ENCODE measurements at places on chromosomes 12 and 14.

DNA sequence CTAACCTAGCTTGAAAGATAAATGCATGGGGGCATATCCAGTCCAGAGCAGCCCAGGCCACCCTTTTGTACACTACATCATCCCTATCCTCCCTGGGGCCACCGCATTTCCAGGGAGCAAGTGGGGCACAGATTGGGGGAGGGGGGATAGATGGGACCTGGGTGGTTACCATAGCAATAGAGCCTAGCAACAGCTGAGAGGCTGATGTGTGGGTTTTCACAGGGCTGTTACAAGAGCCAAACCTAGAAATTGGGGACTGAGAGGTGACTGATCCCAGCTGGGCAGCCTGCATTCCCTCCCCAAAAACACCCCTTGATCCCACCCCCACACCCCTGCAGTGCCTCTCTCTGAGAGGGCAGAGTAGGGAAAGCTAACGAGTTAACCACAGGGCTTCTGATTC is 3.7 kb upstream of the ZNF384 start:
- no peak for DNase-seq

GRCh38 chr12:6977653-6978052 is 6.9 kb downstream of the EMG1 start:
- no peak for DNase-seq

DNA sequence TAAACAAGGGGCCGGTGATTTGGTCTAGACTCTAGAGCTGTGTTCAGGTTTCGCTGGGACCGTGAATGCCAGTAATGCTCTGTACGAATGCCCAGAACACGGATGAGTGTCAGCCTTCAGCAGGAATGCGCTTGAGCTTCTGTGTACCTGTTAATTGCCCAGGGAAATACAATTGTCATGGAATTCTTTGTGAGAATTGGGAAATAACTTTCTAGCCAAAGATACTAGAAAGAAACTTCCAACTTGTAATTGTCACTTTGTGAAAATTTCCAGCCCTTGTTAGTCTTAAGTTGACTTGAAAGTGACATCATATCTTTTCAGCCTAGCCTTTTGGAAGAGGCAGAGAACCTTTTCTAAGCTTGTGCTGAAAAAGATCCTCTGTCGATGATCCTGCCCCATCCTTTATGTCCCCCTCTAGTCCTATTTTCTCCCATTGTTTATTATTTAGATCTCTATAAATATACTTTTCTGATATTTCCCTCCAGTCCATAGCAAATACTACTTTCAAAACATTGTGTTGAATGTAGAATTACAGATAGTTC is 2.7 kb downstream of the CHST11 start:
- DNase-seq: no peak

GRCh38 chr14:82854131-82854530 is 1320.5 kb upstream of the SEL1L start:
- DNase-seq: no peak

- DNase-seq: no peak
Measured at GRCh38 chr12:67697967-67698366, 49.4 kb downstream of the DYRK2 start.

GRCh38 chr12:93645702-93646101 is 31.5 kb upstream of the CRADD start:
- no peak for DNase-seq

GRCh38 chr14:68506645-68507419 is 286.0 kb downstream of the ZFP36L1 start:
- DNase-seq: peak; percentile 30

DNA sequence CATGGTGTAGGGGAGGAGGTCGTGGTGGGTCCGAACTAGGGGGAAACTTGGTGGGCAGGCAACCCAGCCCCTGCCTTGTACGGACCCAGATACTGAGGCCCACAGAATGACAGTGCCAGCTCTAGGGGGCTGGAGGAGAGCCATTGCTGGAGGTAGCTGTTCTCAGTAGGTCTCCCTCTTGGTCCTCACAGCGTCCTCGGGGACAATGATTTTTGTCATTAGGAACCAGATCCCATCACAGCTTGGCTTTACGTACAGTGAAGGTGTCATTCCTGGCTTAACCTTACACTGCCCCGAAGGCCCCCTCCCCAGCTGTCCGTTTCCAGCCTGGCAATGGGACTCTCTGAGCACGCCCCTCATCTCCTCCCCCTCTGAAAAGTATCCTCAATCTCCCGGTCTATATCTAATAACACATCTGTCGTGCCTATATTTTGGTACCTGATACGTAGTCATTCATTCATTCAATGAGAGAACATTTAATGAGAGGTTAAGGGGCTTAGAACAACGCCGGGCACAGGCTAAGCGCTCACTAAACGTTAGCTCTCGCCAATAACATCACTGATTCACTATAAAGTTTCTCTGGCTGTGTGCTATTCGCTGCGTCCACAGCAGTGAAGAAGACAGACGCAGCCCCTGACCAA is 597 bp upstream of the DYNC1H1 start:
- DNase-seq: no peak

GRCh38 chr14:102316338-102316742 is 3.2 kb upstream of the ZNF839 start:
- DNase-seq: peak; percentile 65

- DNase-seq: peak; percentile 14
Measured at GRCh38 chr14:54781080-54781479, 121.5 kb downstream of the GCH1 start.

GRCh38 chr12:4496145-4496838 is 42.4 kb upstream of the RAD51AP1 start:
- no peak for DNase-seq

DNA sequence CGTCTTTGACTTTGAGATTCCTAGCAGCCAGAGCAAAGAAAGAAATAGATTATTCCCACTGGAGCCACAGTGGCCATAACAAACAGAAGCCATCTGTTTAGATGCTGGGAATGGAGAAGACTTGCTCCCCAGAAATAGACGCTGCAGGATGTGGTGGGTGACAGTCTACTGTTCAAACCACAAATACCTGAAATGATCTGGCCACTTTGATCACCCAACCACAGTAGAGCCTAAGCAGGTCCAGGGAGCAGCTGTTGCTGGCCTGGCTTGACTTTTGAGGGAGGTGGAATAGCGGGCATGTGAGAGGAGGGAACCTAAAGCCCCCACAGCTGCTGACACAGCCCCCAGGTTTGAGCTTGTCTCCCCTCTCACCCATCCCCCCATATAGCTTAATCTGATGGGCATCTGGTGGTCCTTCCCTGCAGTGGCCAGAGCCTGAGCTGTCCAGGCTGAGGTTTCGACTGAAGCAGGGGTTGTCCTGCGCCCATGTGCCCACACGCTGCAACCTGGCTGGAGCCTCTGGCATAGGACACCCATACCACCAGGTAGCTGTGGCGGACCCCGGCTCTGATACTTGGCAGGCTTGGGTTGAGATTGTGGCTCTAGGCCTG is 38.7 kb downstream of the SH2B3 start:
- DNase-seq: peak; percentile 57

DNA sequence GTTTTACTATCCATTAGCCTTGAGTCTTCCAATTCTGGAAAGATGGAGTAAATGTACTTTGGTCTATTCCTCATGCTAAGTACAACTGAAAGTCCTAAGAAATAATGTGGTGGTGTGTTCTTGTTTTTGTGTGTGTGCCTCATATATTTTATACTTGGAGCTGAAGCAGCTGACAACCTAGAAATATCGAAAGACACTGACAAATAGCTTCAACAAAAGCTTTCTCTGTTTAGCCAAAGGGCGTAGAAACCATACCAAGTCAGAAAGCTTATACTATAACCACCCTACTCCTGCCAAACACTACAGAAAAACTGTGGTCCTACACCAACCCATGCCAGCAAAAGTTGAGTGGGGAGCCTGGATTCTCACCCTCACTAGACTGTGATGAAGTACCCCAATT is 188.4 kb downstream of the GPHN start:
- DNase-seq: no peak

GRCh38 chr12:109795023-109795422 is 38.2 kb downstream of the TRPV4 start:
- no peak for DNase-seq

DNA sequence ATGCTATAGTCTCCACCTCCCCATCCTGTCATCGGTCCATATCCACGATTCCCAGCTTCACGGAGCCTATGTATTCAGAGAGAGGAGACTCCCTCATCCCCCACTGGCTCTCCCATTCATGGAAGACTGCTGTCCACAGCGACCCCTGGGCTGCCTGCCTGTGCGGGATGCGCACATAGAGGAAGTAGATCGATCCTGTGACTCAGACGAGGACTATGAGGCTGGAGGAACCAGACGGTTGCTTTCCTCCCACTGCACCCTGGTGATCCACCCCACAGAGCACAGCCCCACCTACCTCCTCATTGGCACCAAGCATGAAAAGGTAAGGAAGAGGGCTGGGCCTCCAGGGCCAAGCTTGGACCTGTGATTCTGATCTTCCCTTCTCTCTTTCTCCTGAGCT is 24.4 kb downstream of the PIGH start:
- no peak for DNase-seq

DNA sequence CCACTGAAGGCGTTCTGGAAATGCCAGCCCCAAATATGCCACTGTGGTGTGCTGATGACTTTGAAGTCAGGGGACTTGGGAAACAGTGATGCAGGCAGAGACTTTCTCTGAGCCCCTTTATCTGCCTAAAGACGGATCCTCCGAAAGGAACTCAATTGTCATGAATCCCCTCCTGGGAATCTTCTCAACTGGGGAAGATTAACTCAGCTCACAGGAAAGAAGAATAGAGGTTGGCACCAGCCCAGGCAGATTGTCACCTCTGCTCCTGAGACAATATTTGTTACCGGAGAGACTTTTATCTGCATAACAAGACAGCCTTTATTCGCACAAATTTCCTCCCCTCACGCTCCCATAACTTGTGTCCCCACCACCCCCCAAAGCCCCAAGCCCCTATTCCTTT is 414.4 kb downstream of the FUT8 start:
- no peak for DNase-seq

- DNase-seq: no peak
Measured at GRCh38 chr12:93818488-93819049, 141.4 kb downstream of the CRADD start.

- peak; percentile 68 for DNase-seq
Measured at GRCh38 chr14:70808416-70809224, 693 bp downstream of the MAP3K9 start.

DNA sequence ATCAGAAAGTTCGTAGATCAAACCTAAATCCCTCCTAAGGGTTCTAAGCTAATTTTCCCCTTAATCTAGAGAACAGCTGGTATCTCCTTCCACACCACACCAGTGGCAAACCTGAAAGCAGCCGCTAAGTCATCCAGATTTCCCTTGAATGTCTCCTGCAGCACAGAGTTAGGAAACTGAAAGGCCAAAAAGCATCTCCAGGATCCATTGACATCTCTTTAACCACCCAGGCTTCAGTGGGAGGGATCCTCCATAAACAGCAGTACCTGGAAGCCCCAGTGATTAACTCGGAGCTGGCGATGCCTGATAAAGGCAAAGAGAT is 47.6 kb downstream of the CRACR2A start:
- DNase-seq: no peak

DNA sequence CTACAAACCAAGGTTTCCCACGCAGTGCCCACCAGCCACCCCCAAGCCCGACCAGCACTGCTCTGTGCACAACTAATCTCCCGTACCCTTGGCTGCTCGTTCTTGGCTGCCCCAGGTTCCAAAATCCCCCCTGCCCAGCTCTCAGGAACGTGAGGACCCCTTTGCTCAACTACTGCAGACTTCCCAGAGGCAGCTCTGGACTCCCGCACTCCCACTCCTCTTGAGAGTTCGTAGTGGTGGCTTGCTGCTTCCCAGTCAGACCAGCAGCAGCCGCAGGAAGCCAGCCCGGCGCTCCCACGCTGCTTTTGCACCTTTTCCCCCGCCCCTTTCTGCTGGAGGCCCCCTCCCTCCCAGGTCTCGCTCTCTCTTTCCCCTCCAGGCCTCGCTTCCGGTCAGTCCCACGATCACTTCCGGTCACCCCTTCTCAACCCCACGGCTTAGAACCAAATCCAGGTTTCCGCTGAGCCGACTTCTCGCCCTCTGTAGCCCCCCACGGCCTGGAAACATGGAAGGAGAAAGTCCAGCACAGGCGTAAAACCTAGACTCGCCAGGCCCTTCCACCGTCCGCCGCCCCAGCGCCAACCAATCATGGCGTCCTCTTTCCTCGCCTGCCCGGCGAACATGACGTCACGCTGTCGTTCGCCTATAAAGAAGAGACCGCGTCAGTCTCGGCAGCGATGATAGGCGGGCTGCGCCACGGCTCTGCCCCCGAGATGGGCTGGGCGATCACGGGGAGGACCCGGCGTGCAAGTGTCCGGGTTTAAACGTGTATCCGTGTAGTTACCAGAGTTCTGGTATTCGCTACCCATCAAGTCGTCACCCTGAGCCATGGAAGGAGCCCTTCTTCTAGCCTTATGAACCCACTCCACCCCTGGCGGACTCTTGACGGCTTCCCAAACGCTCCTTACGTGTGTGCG is at the start of gene TFCP2:
TFCP2 (minus strand) TSS at position 621 of the 917 bp plus-strand sequence. CDS start 713 bp downstream, outside the sequence.
- peak; percentile 97 for DNase-seq

GRCh38 chr12:60494244-60494643 is 898.4 kb downstream of the SLC16A7 start:
- DNase-seq: no peak

DNA sequence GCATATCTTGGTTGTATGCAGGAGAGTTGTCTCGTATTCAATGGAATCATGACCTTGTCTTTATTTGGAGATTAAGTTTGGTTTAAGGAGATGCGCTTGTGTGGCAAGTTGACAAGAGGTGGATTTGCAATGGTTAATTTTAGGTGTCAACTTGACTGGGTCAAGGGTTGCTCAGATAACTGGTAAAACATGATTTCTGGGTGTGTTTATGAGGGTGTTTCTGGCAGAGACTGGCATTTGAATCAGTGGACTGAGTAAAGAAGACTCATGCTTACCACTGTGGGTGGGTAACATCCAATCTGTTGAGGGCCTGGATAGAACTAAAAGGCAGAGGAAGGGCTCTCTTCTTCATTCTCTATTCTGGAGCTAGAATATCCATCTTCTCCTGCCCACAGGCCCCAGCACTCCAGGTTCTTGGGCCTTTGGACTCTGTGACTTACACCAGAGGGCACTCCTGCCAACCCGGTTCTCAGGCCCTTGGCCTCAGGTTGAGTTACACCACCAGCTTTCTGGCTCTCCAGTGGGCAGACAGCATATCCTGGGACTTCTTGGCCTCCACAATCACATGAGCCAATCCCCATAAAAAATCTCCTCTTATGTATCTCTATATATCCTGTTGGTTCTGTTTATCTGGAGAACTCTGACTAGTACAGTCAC is 141.5 kb upstream of the ARID2 start:
- DNase-seq: no peak
